Naive thymus-derived CD8-positive, alpha-beta T cell (primary cell): ENCODE measurements at places on chromosomes 7 and 10. TPM values are rescaled to one million over a fixed set of nuclear protein-coding genes. Genes with fewer than 3 reads are reported as not detected.

DNA sequence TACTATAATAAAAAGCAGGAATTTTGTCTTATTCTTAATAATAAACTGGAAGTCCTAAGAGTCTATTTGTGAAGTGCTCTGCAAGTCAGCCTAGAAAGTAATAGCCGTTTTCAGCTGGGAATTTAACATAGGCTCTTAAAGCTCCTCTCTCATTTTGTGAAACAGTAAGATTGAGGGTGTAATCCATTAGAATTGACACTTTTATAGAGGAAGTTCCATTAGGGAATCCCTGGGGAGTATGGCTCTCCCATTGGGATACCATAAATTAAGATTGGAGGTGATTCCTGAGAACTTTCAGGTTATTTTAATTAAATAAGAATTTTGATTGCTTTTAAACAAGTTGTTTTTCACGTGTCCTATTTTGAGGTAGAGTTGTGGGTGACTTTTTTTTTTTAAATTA lies 68.0 kb downstream of the EXOC4 start:
- DNase-seq: no peak

GRCh38 chr7:84331616-84332015 lies 137.0 kb upstream of the SEMA3A start:
- DNase-seq: no peak

The CLRN3 gene
- total RNA-seq: not detected

DNA sequence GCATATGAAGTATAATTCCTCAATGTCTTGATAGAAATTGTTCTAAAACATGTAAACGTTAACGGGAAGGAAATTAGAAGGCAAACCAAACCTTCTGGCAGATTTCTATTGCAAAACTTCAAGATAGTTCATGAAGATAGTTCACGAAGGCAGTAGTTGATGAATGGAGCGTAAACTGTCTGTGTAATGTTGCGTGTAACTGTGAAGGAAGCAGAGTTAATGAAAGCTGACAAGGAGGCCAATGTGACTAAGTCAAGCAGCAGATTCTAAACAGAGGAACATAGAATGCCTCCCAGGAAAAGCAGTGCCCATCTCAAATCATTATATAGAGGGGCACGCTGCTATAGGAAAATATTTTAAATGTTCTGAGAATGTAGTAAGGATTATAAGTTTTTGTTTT lies 659.7 kb upstream of the IGFBP3 start:
- no peak for DNase-seq

DNA sequence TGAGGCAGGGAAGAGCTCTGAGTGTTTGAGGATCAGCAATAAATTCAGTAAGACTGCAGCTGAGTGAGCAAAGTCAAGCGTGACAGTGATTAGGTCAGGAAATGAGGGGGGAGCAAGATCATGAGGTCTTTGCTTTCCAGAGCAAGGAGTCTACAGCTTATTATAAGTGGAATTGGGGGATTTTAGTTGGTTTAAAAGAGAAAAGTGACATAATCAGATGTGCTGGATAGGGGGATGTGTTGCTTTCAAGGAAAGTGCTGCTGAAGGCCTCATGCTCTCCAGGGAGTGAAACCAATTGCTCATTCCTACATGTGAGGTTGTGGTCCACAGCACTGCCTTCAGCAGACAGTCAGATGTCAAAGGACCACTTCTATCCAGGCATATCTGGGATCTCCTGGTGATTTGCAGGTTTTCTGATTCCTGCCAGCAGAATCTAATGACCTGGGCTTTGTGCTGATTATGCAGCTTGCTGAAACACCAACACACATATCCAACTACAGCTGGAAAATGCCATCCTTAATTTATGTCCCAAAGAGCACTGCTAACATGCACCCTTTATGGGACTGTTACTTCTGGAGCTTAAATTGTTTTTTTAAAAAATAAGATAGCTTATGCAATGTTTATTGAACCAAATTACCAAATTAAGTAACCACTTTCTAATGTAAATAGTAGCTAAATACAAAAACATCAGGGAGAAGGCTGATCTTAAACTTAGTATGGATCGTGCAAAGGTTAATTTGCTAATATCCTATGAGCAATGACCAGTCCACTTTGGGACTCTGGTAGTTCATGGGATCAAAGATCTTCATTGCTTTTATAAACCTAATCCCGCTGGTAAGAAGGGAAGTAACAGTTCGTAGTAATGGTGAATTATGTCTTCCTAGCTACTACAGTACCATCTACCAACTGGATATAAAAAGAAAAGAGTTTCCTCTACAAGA lies 607.6 kb downstream of the KCNMA1 start:
- no peak for DNase-seq

GRCh38 chr10:69733791-69734261 lies 67.9 kb upstream of the COL13A1 start:
- DNase-seq: no peak

DNA sequence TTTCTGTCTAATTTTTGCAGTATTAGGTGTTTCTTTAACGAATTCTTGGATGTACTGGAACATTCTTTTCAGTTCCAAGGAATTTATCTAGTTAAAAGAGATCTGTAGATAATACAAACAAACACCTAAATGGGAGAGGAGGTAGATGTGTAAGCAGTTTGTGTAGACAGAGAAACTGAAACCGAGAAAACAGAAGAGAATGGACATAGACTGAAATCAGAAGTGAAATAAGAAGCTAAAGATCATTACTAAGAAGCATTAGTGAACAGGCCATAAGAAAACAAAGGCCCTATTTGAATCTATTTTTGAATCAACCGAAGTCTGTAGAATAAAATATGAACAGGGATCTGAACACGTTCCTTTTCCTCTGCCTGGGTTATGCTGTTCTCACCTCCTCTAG lies 26.5 kb upstream of the TMEM229A start:
- no peak for DNase-seq
